ENCODE measurements at places on chromosomes 12 and 14.

- DNase-seq: no peak
These were observed 64.1 kb downstream of the STON2 start for GRCh38 chr14:81336009-81336408.

- no peak for DNase-seq
These were observed 454.4 kb downstream of the FUT8 start for GRCh38 chr14:65866886-65867285.

DNA sequence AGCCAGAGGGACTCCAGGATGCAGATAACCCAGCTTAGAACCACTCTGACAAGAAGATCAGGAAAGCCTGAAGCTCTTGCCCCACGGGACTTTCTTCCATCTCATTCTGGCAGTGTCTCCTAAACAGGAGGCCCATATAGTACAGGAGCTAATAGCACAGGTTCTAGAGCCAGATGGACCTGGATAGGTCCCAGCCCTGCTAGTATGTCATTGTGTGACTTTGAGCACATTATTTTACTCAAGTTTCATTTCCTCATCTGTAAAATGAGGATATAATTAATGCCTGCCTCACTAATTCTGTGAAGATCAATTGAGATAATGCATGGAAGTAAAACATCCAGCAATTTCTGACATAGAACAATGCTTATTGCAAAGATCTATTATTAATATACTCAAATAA lies 66.5 kb upstream of the GZMB start:
- no peak for DNase-seq

- DNase-seq: no peak
These were observed 48.3 kb downstream of the DNAI7 start for GRCh38 chr12:25146686-25147085.

DNA sequence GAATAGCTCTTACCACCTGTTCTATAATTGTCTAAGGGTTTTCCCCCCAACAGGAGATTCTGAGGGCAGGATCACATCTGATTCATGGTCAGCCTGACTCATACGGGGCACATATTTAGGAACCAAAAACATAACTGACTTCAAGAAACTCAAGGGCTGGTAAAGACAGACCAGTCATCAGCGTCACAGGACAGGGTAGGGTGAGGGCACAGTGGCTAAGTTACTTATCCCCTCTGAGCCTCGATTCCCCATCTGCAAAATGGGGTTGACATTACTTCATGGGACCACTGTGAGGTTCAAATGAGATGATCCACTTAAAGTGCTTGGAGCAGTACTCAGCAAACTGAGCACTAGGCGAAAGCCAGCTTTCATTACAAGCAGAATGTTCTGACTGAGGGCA lies 606 bp downstream of the CINP start:
- no peak for DNase-seq

- no peak for DNase-seq
These were observed 6.1 kb downstream of the EDDM3B start for GRCh38 chr14:20774258-20774824.

GRCh38 chr12:114448618-114448933 lies 42.6 kb upstream of the TBX5 start:
- no peak for DNase-seq

DNA sequence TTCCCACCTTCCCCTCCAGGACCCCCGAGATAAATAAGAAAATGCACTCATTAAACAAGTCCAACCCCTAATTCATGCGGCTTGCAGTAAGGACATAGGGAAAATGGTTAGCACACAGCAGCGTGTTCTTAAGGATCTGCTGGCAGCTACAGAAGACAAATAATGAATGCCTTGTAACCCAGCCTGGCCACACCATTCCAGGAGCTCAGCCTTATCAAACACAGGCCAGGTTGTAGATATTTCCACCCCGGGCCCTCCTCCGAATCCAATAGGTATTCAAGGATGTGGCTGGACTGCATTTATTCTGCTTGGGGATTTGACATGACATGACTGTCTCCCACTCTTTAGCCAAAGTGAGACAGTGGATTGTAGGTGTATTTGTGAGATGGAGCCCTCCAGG lies 245.1 kb downstream of the SLC41A2 start:
- no peak for DNase-seq

DNA sequence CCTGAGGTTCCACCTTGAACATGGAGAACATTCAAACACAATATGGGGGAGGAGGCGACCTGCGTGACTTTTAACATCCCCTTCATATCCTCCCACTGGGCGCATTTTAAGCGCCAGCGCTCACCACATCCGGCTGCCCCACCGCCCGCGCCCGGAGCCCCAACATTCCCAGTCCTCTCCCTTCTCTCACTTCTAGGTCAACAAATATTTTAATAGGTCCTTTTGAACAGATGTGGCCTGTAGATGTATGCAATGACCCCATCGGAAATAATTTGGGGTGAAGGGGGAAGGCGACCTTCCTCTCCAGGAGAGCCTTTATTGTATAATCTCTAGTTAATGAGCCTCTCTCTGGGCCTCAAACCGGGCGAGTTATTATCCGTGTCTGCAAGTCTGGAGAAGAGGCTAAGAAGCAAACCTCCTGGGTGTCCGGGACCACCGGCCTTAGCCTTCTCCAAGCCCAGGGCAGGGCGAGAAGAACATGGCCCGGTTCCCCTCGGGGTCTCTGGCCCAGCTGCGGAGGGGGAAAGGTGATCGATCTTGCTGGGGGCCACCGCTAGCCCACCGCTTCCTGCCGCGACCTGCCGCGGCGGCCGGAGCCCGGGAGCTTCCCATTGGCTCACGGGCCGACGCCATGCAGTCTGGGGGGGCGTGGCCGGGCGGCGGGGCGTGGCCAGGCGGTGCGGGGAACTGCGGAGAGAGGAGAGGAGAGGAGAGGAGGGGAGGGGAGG lies 83.2 kb upstream of the HMGA2 start:
- no peak for DNase-seq

GRCh38 chr12:130715998-130716968 lies at the start of gene RIMBP2:
RIMBP2 (minus strand) TSS chr12:130716299; CDS start chr12:130479013, 237,286 bp downstream.
- no peak for DNase-seq

GRCh38 chr12:57624441-57625220 lies 8.4 kb downstream of the B4GALNT1 start:
- DNase-seq: no peak

DNA sequence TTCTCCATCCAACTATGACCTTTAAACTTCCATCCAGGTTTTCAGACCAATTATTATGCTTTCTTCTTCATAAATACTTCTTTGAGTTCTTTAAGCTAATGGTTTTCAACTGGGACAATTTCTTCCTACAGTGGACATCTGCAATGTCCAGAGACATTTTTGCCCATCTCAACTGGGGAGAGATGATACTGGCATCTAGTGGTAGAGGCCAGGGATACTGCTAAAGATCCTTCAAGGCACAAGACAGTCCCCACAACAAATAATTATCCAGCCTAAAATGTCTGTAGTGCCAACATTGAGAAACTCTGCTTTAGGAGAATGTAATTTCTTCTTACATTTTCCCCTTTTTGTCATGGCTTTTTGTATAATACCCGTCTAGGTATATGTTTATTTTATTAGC lies 10.6 kb downstream of the TRHDE start:
- DNase-seq: no peak

DNA sequence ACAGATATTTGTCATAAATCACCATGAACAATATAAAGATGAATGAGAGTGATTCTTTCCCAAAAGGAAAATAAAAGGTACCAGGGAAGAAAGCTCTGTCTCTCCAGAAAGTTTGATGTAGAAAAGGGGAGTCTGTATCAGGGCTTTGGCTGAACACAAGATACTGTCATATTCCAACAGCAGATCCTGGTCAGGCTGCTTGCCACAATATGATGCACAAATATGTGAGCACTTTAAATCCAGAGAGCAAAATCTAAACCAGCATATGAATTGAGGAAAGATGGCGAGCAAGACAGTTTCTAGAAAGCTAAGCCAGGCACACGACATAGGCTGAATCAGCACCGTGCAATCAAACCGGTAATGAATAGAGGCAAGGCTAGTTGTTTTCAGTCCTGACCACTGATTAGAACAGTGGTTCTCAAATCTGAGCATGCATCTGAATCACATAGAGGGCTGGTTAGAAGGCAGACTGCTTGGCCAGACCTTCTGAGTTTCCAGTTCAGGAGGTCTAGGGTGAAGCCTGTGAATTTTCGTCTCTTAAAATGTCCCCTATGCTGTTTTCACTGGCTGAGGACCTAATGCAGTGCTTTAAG lies 60.7 kb downstream of the PLCZ1 start:
- DNase-seq: no peak

GRCh38 chr14:35333797-35334743 lies 41.9 kb downstream of the PSMA6 start:
- DNase-seq: no peak

DNA sequence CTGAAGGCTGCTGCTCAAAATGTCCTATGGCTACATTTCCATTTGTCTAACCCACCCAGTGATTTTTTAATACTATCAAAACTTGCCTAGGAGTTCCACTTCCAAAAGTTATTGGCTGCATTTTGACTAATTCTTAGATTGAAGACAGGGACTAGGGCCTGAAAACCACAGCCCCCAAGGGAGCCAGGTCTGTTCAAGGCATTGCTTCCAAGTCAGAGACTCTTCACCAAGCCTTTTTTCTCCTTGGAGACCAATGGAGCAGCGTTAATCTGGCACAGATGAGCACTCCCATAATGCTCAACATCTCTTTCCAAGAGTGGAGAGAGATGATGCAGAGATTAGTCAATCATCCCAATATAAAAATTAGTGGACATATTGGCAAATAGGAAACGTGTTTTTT lies 112.5 kb upstream of the HIF1A start:
- no peak for DNase-seq

DNA sequence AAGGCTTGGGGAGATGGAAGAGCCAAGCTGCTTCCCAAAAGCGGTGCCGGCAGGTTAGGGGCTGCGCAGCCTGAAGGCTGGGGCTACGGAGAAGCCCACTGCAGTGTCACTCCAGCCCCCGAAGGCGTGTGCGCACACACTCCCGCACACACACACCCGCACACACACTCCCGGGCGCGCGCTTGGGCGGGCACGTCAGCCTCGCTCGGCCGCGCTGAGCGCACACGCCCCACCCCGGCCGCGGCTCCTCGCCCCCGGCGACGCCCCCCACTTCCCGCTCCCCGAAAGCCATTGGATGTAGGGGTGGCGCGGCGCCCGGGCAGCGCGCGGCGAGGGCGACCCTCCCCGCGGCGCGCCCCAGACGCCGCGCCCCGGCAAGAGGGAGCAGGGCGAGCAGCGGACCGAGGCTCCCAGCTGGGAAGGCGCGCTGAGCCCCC lies at the start of gene KCNK10:
Gene KCNK10, minus strand, starts transcription at position 184 of the 437 bp plus-strand sequence. CDS start 471 bp downstream, outside the sequence.
- DNase-seq: no peak

DNA sequence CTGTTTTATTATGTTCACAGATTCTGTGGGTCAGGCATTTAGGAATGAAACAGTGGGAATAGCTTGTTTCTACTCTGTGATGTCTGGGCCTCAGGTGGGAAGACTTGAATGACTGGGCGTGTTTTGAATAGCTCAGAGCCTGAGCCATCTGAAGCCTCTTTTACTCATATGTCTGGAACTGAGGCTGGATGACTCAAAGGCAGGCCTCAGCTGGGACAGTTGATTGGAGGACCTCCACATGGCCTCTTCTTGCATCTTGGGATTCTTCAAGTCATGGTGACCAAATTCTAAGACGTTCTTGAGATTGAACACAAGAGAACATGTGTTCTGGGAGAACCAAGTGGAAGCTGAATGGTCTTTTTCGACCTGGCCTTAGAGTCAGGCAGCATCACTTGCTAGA lies 45.8 kb upstream of the TBX3 start:
- DNase-seq: no peak

DNA sequence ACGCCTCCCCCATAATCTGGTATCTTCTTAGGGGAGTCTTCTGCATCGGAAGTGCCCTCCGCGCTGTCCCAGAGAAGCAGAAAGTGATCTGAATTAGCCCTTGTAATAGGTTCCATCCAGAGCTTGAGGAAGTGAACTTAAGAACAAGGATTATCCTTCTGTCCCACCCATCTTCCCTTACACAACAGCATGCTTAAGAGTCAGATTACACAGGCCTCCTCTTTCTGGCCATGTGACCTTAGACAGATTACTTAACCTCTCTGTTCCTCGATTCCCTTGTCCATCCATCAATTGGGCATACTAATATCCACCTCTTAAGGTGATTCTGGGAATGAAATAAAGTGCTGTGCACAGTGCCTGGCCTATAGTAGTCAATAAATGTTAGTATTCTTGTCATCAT lies 11.4 kb downstream of the CABP1 start:
- no peak for DNase-seq

DNA sequence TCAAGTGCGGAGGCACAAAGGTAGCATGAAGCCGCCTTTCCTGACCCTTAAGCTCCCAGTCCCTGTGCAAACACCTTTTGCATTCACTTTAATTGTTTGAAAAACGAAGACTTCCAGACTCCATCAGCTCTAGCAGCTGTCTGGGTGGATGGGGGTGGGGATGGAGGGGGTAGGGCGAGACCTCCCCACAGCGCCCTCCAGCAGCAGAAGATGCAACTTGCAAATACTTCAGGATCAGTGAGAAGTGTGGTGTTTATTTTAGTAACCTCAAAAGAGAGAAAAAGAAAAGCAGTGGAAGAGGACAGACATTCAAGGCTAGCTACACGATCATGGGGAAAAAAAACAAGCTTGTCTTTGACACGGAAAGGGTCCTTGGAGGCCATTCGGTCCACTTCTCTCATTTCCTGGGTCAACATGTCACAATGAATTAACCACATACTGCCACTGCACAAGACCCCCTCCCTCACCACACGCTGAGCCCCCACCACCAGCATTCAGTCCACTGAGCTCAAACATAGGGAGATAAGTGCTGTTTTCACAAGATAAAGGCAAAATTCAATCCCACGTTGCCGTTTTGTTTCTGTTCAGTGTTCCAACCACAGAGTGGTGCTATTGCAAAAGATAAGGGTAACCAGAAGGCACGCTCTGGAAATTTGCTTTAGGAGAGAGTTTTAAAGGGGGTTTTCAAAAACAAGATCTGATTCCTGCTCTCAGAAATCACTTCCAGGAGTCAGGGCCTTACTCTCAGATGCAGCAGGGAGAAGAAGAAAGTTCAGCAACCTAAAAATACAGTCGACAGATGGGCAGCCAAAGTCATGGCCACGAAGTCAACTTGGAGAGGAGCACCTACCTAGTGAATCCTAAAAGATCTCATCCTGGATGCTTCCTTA lies 3.3 kb upstream of the NTF3 start:
- DNase-seq: no peak

GRCh38 chr12:100895192-100895591 lies 100.6 kb downstream of the ANO4 start:
- no peak for DNase-seq

DNA sequence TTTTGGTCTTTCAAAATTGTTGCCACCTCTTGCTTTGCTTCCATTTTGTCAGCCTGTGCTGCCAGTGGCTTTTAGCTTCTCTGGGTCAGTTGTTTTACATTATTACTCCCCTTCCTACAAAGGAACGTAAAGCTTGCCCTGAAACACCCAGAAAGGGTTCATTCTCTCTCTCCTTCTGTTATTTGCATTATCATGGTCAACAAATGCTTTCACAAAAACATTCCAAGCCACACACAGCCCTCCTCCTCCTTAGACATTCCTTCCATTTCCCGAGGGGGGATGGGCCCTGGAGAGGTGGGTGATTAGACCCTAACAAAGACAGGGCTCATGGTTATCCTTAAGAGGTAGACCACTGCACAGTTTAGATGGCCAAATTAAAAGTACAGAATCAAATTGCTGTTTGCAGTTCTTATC lies 60.4 kb upstream of the SINHCAF start:
- no peak for DNase-seq

- DNase-seq: no peak
These were observed 38.4 kb upstream of the TMEM132C start for GRCh38 chr12:128228581-128228980.

GRCh38 chr12:62722971-62723680 lies 211.8 kb downstream of the PPM1H start:
- no peak for DNase-seq

GRCh38 chr14:102683399-102684297 lies 91.2 kb downstream of the RCOR1 start:
- no peak for DNase-seq

GRCh38 chr14:93431036-93431670 lies 414 bp downstream of the UNC79 start:
- no peak for DNase-seq
